HAP-1 (cell line): ENCODE measurements at places on chromosomes 2 and 18.

DNA sequence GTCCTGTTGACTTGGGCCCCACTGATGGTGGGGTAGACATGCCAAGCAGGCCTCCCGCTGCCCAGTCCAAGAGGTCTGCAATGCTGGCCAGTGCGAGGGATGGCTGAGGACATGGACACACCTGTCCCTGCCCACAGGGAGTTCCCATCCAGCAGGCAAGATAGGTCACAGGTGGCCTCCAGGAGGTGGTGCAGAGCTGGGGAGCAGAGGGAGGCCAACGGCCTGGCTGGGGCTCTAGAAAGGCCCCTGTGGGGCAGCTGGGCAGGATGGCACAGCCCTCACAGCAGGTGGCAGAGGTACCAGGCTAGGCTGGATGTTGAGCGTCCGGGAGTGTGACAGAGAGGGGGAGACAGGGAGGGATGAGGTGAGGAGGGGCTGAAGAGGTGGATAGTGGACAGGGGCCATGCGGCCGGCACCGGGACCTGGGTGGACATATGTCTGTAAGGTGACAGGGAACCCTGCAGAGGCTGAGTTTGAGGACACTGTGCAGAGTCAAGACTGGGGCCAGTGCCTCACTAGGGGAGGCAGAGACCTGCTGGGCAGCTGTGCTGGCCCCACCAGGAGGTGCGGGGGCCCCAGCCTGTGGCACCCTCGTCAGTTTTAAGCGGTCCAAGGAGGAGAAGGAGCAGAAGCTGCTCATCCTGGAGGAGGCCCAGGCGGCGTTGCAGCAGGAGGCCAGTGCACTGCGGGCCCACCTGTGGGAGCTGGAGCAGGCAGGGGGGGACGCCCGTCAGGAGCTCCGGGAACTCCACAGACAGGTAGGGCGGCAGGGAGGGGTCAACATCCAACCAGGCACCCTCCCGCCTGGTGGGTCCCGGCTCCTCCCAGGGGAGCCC, 34.3 kb upstream of the SNED1 start:
- DNase-seq, result peak; percentile 6

- DNase-seq, result no peak
Measured at GRCh38 chr2:126764686-126765265, 108.8 kb downstream of the GYPC start.

GRCh38 chr2:21633466-21633865, 509.7 kb downstream of the TDRD15 start:
- no peak for DNase-seq

DNA sequence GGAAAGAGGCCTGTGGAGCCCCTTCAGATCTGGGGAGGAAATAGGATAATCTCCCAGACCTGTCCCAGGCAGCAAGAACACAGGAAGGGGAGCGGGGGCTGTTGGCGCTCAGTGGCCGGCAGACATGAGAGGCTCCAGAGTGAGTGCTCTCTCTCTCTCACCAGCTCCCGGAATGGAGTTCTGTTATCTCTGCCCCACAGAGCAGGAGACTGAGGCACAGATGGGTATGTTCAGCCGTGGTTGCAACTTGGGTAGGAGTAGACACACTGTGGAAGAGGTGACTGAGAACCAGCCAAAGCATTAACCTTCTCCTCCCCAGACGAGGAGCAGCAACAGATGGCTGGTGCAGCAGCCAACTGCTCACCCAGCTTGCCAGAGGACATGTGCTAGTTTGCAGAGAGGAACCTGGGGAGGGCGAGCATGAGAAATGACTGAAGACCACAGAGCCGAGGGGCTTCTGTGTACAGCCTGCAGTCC, 82.0 kb downstream of the NRP2 start:
- DNase-seq, result peak; percentile 69

- no peak for DNase-seq
Measured at GRCh38 chr2:98911376-98912154, 24.5 kb downstream of the CRACDL start.

DNA sequence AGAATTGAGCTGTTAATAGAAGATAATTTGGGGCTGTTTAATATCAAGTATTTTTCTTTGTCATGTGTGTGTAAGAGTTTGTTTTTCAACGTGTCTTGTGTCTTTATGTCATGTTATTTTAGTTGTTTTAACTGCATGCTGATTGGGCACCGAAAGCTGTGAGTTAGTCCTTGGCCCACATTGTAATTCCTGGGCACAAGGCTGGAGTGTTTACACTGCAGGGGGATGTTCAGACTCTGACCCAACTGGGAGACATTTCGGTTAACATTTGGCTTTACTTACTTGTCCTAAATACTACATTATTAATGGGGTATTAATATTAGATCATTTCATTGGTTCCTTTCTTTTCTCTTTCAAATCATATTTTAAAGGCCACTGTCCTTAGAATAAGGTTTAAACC, 381.0 kb downstream of the OSR1 start:
- no peak for DNase-seq

DNA sequence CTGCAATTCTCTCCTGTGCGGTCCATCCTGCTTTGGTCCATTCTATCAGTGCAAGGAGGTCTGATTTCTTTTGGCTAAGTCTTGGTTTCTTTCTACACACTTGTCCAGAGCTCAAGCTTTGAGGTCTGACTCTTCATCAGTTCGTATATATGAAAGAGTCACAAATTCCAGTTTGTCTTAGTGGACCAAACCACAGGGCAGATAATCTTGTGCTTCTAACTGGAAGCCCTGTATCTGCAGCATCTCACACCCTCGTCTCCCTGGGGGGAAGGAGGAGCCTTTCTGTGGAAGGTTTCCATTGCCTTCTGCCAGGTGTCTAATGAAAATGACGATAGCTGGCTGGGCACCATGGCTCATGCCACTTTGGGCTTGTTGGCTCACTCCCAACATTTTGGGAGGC, 148.5 kb downstream of the SPP2 start:
- no peak for DNase-seq

DNA sequence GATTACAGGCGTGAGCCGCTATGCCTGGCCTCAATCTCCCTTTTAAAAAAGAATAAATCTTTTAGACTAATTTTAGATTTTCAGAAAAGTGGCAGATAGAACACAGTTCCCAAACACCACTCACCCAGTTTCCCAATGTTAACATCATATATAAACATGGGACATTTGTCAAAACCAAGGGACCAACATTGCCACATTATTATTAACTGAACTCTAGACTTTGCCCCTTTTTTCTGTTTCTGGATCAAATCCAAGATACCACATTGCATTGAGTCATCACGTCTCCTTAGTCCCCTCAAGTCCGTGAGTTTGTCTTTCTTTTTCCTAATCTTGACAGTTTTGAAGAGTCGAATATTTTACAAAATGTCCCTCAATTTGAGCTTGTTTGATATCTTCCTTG, 2.4 kb downstream of the C2orf42 start:
- DNase-seq, result no peak

DNA sequence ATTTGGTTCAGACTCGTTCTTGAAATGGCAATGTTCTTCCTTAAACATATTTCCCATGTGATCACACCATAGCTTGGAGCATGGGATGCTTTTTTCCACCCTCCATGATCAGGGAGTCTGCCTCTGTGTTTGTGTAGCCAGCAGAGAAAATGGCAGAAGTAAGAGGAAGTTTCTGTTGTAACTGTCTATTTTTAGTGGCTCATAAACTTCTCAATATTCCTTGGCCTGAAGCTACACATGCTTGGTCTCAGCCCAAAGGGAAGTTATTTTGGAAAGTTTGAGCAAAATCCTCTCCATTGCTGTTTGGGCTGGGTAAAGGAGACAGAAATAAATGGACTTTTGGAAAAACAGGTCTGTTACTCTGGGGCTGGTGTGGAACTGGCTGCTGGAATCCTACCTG, 33.4 kb upstream of the ITGA6 start:
- DNase-seq, result no peak

- DNase-seq, result no peak
Measured at GRCh38 chr2:52960881-52961280, 806.7 kb upstream of the CHAC2 start.

DNA sequence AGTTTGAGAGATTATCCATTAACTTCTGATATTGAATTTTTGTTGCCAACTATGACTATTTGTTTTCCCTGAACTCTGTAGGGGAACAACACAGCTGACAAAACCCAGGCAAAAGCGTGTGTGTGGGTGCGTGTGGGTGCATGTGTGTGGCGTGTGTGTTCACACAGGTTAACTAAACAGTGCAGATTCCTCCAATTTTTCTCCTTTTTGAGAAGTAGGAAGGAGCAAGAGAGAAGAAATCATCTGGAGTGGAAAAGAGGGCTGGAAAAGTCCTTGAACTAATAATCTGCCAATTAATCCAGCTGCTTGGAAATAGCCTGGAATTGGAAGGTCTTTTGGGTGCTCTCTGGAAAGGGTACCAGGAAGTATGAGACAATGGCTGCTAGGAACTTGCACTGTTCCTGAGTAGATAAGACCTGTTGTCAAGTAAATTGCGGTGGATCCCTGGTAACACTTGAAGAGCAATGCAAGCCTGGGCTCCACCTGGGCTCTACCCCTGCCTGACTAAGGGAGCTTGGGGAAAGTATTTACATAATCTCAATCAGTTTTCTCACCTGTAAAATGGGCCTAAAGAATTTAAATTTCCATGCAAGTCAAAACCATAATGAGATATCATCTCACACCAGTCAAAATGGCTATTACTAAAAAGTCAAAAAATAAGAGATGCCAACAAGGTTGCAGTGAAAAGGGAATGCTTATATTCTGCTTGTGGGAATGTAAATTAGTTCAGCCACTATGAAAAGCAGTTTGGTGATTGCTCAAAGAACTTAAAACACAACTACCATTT, 40.5 kb upstream of the IL1R1 start:
- DNase-seq, result no peak

DNA sequence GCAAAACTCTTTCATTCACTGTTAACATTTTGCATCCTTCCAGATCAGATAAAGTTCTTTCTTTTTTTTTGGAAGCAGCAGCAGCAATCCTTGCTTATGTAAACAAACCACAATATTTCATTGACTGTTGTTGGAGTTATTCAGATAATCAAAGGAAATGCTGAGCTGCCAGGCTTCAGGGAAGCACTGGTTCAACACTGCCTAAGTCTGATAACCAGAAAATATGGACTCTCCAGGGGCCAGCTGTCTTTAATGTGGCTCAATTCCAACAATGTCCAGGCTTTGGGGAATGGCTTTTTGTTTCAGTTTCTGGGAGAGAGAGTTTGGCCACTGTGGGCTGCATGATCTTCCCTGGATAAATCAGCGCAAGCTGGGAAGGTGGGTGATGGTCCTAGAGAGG, 354.3 kb downstream of the AKAIN1 start:
- DNase-seq, result no peak

DNA sequence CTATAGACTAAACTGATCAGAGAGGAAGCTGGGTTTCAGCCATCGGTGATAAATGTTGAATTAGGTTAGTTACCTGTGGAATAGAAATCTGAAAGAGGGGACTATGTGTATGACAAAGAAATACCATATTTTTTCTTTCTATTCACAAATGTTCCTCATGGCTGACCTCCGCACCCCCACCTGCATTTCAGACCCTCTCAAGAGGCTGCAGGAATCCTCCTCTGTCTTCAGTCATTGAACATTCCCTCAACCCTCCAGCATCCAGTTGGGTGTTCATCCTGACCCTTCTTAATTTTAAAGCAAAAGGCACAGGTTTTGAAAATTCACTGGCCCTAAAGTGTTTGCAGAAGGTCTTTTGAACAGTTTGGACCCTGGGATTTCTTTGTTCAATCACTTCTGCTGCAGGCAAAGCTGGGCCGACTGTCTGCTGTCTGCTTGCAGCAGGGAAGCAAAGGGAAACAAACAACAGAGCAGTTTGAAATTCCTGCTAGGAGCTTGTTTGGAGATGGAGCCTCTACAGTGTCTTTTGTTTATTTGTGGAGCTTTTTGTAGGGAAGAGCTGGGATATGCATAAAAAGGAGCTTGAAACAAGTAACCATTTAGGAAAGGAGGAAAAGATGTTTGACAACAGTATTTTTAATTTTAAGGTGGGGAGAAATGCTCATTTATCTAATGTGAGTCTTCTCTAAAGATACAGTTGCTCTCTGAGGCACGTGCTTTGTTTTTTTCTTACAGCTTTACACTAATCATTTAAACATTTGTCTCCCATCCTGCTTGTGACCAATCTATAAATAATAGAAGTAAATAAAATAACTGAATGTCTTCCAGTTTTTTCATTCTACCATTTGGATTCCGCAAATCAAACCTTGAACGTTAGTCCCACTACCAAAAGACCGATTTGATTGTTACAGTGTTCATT, 213.3 kb upstream of the MMADHC start:
- DNase-seq, result no peak

DNA sequence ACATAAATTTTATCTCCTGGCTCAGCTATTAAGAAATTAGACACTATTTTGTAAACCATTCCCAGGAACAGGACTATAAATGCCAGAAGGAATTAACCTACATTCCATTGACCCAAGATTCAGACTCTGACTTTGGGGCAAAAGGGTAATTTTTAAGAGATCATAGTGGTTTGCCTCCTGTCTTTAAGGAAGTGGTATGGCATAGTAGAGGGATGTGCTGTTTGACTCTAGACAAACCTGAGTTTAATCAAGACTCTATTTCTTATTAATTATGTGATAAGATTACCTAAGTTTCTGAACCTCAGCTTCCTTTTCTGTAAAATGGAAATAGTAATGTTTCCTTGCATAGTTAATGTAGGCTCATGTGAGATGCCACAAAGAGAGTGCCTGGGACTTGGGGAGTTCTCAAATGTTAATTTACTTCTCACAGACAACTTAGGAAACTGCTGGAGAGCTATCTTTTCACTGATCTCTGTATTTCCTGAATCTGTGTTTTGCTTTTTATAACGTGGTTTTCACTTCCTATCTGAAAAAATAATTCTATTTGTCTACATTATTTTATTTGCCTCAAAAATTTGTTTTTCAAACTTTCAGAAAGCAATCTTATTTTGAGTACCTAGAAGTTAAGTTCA, 11.9 kb upstream of the SLC40A1 start:
- DNase-seq, result no peak

- DNase-seq, result peak; percentile 1
Measured at GRCh38 chr18:703213-703967, 9.0 kb downstream of the ENOSF1 start.

DNA sequence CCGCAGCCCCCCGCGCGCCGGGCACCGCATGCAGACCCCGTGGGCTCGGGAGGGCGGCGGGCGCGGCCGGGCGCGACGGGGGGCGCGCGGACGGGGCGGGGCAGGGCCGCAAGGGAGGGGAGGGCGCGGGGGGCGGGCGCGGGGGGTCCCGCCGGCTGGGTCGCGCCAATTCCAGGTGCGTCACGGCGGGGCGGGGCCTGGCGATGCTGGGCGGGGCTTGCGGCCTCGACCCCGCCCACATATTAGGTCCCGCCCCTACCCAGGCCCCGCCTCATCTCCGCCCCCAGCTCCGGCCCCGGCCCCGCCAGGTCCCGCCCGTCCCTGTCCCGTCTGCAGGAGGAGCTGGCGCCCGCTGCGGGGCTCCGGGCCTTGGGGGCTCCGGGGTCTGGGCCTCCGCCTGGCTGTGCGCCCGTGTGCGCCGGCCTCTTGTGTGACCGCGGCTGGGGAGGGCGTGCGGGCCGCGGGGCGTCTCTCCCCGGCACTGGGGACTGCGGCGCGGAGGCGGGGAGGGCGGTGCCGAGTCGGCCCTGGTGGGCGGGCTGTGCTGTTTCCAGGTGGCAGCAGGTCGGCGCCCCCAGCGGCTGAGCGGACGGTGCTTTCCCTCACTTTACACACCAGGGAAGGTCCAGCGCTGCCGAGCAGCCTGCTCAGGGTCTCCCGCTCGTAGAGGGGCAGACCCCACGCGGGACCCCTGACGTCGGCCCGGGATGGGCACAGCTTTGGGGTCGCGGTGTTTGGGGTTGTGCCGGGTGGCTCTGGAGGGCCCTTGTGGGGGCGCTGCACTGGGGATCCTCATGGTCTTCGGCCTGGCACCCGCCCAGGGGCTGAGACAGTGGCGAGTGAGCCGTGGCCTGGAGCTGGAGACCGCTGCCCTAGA, 554 bp downstream of the ING5 start:
- peak; percentile 92 for DNase-seq

- no peak for DNase-seq
Measured at GRCh38 chr2:85867556-85868292, 21.1 kb downstream of the ST3GAL5 start.

GRCh38 chr2:240809276-240809675, 10.7 kb downstream of the KIF1A start:
- DNase-seq, result peak; percentile 2
